Caco-2 (cell line): ENCODE measurements at places on chromosomes 4 and X. TPM values are rescaled to one million over a fixed set of nuclear protein-coding genes. Genes with fewer than 3 reads are reported as not detected.

- DNase-seq, result no peak
Observed at GRCh38 chrX:11109968-11110367, 1.2 kb upstream of the HCCS start.

GRCh38 chrX:3449287-3449686, 102.8 kb upstream of the MXRA5 start:
- no peak for DNase-seq

GRCh38 chr4:1222036-1222789, 26.7 kb downstream of the CTBP1 start:
- no peak for DNase-seq

DNA sequence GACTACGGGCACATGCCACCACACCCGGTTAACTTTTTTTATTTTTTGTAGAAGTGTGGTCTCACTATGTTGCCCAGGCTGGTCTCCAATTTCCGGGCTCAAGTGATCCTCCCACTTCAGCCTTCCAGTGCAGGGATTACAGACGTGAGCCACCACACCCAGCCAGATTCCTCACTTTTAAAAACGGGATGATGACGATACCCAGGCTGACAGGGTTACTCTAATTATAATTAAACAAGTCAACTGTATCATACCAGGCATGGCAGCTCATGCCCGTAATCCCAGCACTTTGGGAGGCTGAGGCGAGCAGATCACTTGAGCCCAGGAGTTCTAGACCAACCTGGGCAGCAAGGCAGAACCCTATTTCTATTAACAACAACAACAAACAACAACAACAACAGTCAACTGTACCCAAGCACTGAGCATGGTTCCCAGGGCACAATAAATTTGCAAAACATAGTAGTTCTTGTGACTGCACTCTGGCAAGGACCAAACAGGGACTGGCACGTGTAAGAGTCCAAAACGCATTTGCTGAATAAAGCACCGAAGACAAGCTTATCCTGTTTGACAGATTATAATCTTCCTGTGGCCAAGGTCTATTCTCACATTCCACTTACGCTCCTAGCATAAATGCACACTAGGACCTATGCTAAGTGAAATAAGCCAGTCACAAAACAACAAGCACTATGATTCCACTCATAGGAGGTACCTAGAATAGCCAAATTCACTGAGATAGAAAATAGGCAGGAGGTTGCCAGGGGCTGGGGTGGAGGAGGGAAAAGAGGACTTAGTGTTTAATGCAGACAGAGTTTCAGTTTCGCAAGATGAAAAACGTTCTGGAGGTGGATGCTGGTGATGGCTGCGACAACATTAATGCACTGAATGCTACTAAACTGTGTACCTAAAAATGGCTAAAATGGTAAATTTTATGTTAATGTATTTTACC, 77.5 kb downstream of the IRF2 start:
- no peak for DNase-seq

GRCh38 chr4:111174331-111174730, 551.5 kb upstream of the PITX2 start:
- DNase-seq, result no peak

GRCh38 chr4:6896035-6896434, 13.6 kb upstream of the TBC1D14 start:
- DNase-seq, result no peak

DNA sequence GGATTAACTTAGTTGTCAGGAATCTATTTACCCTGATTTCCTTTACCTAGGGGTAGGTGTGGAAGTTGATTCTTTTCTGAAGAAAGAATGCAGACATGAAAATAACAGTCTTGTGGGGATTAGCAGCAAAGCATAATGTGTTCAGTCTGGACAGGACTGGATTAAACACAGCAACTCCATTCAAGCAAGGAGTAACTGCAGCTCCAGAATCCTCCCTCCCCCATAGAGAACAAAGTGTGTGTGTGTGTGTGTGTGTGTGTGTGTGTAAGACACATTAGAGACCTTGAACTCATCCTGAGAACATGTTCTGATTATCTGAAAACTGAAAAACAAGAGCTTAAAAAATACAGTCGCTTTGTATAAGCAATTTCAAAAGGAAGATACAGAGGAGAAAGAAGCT, 9.3 kb downstream of the C4orf54 start:
- no peak for DNase-seq

DNA sequence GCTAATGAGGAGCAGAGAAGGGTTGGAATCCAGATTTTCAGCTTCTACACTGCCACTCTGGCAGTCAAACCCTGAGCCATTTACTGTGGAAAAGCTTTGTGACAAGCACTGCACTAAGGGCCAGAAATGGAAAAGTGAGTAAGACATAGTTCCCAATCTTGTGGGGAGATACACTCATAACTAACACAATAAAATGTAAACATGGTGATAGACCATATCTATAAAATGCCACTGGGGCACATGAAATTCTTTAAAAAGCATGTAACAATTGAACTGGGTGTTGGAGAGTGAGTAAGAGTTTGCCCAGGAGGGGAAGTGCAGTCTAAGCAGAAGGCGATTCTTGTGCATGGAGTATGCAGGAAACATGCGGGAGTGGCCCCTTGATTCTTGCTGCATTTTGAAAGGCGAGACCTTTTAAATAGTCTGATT, 32.0 kb upstream of the ANXA5 start:
- DNase-seq, result no peak

DNA sequence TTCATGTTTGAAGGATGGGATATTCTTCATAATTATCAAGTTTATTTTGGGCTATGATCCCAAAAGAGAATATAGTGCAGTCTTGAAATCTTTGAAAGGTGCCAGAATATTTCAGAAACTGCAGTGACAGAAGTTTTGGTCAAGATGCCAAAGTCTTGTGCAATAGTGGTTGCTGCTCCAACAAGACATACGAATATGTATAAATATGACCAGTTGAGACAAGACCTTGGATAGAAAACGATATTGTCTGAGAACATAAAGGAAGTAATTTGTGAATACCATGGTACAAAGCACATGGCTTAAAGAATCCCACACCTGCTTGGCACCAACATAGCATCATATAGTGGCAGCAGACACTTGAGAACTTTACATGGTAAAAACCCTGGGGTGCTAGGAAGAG, 48.6 kb upstream of the AMELX start:
- DNase-seq, result no peak

- DNase-seq, result no peak
Observed at GRCh38 chr4:93983140-93983539, 154.6 kb downstream of the ATOH1 start.

GRCh38 chr4:182925298-182925757, 8.1 kb upstream of the DCTD start:
- DNase-seq, result peak; percentile 84

- DNase-seq, result no peak
Observed at GRCh38 chr4:36288731-36289426, 7.5 kb downstream of the DTHD1 start.

- DNase-seq, result no peak
Observed at GRCh38 chr4:154399259-154399974, 92.2 kb downstream of the DCHS2 start.

DNA sequence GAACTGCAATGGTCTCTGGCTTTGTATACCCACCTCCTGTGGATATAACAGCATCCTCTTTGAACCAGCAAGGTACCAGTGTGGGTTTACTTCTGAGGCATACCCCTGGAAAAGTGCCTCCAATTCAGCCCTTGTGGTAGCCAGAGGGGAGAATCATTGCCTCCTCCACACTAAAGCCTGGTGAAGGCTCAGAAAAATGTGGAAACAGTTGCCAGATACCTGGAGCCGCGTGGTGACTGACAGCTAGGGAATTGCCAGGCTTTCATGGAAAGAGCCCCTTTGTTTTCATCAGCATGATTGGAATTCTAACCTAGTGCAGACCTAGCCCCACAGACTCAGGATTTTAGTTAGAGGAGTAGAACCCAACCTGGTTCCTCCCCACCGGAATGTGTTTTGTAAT, 168.6 kb upstream of the KLF3 start:
- DNase-seq, result no peak

- DNase-seq, result no peak
Observed at GRCh38 chrX:119072744-119073143, at the start of gene CT47C1. TSS of gene CT47C1 (plus strand) at chrX:119072993. CDS start at chrX:119073226, 233 bp downstream.

DNA sequence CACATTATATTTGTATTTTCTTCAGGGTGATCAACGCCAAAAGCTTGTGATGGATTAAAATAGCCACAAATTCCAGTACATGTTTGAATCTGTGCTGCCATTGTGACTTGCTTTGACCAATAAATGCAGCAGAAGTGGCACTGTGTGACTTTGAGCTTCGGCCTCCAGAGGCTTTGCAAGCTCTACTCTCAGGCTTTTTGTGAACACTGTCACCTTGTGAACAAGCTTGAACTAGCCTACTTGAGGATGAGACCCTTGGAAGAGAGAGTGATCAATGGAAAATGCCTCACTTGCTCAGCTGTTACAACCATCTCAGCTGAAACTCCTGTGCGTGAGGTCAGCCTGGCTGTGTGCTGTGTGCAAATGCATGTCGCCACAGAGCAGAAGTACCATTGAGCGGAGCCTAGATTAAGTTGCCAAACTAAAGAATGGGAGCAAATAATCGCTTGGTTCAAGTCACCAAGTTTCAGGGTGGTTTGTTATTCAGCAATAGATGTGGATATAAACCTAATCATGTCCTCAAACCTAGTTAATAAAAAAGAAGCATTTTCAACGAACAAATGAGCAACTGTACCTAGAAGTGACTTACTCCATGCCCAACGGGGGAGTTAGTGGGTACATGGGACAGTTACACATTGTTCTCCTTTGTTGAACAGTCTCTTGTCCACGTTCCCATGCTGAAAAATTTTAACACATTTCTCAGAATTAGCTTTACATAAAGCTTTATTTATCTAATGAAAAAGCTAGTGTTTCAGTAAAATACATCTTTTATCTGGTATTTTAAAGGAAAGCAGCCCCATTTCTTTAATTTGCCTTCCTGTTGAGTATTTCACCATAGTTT, 23.5 kb downstream of the NOA1 start:
- no peak for DNase-seq

DNA sequence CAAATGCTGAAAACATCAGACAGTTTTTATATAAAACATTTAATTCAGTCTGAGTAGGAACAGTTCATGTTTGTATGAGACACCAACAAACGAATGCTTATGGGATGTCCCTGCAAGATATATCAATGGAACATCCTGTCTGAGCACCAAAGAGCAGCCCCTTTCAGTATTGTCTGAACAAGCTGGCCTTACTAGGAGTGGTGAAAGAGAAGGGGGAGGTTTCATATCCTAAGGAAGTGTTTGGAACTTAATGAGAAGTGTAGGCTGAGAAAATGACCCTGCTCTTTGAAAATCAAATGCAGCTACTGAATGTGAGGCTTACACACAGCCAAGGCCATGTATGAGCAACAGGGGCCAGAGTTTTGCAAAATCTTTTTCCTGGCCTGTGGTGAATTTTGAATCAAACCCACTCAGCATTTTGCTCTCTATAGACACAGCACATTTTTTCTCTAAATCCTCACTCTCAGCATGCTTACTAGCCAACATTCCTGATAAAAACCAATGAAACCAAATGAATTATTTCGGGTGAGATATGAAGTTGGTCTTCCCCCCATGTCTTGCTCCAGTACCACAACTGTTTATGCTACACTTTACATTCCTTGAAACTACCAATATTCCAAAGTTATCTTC, 119.4 kb downstream of the LUZP4 start:
- DNase-seq, result no peak

- peak; percentile 75 for DNase-seq
Observed at GRCh38 chrX:133985164-133985966, at the start of gene GPC3. TSS of gene GPC3 (minus strand) at chrX:133985594.

DNA sequence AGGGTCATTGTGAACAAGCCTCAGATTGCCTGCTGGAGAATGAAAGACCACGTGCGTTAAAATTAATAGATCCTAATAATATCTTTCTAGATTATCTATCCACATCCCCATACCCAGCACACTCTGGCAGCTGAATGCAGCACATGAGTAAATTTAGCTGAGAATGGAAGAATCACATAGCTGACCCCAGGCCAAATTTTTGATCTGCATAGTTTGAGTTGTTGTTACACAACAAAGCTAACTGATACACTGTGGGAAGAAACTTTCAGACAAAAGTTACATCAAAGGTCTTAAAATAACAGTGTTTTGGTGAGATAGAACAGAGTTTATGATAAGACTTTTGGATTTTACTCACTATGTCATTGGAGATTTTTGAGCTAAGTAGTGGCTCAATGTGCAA, 72.4 kb upstream of the ANXA10 start:
- no peak for DNase-seq

GRCh38 chrX:3244203-3244743, 102.2 kb downstream of the MXRA5 start:
- no peak for DNase-seq

DNA sequence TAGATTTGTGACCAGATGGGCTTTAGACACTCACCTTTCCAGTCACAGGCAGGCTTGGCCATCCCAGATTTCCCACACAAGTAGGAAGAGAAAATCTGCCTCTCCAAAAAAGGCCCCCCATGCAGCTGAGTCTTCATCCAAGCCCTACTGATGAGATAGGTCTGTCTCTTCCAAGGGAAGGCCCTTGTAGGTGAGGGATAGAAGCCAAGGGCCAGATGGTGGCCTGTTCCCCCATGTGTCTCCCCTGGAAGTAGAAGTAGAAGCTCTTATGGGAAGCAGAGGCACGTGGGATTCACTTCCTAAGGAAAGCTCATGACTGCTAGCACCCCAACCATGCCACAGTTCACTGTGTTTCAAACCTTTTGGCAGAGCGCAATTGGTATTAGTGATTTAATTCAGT, 81.5 kb downstream of the REPS2 start:
- DNase-seq, result no peak

DNA sequence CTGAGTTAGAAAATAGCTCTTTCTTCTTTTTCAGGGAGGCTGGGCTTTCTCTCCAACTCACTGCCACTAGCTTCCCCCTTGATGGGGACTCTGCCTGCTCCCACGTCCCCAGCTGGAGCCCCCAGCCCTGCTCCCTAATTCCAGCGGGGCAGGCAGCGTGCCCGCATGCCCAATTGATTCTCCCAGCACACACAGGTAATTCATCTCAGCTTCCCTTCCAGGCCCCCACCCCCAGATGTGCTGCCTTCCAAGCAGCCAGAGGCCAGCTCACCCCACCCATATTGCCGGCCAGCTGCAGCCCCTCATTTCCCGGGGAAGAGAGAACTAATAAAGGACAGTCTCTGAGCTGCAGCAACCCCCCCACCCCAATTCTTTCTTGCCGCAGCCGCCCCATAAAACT, 69.8 kb downstream of the EFNB1 start:
- DNase-seq, result no peak

DNA sequence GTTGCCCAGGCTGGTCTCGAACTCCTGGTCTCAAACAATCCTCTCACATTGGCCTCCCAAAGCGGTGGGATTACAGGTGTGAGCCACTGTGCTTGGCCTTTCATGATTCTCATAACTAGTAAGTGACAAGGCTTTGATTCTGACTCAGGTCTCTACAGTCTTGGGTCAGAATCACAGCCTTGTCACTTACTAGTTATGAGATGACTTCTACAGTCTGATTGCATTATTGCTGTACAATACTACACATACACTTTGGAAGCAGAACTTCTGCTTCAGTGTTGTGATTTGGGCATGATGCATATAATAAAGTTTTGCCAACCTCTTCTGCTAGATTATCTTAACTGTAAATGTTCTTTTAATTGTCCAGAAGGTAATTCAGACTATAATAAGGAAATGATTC, 123.3 kb downstream of the KDM6A start:
- no peak for DNase-seq

GAGE12H gene
- total RNA-seq, result not detected in 2 replicates

PARM1 gene
- total RNA-seq, result 1.7 and 2.3 TPM in 2 replicates

CXorf49 gene
- not detected in 2 replicates for total RNA-seq

BMPR1B gene
- total RNA-seq, result 8.7 and 9.9 TPM in 2 replicates

KDM6A gene
- 34.2 and 44.1 TPM in 2 replicates for total RNA-seq

KLHL13 gene
- 8.7 and 9.1 TPM in 2 replicates for total RNA-seq

GNL3L gene
- 61.0 and 64.3 TPM in 2 replicates for total RNA-seq

SH2D1A gene
- not detected in 2 replicates for total RNA-seq

RTL3 gene
- total RNA-seq, result not detected in 2 replicates

HS6ST2 gene
- total RNA-seq, result 33.7 and 34.9 TPM in 2 replicates

CENPI gene
- total RNA-seq, result 19.8 and 21.1 TPM in 2 replicates

BGN gene
- 9.0 and 9.9 TPM in 2 replicates for total RNA-seq

VMA21 gene
- total RNA-seq, result 39.3 and 45.7 TPM in 2 replicates

FRMPD3 gene
- total RNA-seq, result 0.05 TPM in 1 of 2 replicates, not detected in the other
